Stimulated activated CD4-positive, alpha-beta T cell treated with anti-CD3 and anti-CD28 coated beads, Interleukin-1b, Interleukin-23, amount 100 ng/mL, for 48 hours (primary cell): ENCODE measurements at places on chromosomes 11 and 22.

- DNase-seq: no peak
Observed at GRCh38 chr11:3231851-3232744, at the start of gene MRGPRE. Gene MRGPRE (minus strand): TSS chr11:3232417. CDS start chr11:3228799, 3,618 bp downstream.

GRCh38 chr11:10973416-10973815 is 115.6 kb upstream of the ZBED5 start:
- no peak for DNase-seq

- DNase-seq: peak; percentile 48
Observed at GRCh38 chr22:37843741-37844089, 419 bp downstream of the ANKRD54 start.

GRCh38 chr22:29379258-29379657 is 9.1 kb downstream of the AP1B1 start:
- no peak for DNase-seq

DNA sequence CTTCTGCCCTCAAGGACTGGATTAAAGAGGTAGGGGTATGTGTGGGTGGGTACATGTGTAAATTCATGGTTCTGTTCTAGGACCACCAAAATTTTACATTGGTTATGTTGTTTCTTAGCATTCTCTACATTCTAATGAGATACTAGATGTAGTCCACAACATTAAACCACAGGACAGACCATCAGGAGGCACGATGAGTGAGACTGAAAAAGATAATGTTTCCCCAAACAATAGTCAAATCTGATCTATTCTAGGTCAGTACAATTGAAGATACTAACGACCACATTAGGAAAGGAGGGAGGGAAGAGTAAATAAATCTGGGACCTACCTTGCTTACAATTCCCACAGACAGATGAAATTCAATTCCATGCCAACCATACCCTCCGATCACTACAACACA is 42.2 kb downstream of the MRTFA start:
- DNase-seq: no peak

DNA sequence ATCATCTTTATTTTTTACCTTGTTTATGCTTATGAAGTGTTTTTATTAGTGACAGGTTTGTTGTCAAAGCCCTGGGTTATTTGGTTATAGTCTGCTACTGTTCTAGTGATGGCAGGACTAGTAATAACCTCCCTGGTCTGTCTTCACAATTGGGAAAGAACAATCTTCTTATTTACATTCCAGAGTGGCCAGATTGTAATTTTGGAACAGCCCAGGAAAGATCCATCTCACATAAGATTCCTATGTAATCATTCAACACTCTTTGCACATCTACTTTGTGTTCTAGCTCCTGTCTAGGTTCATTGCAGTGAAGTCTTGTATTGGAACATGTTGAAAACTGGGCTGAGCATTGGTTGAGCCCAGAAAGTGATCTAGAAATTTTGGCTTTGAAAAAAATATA is 63.8 kb downstream of the CYB5R2 start:
- DNase-seq: no peak

DNA sequence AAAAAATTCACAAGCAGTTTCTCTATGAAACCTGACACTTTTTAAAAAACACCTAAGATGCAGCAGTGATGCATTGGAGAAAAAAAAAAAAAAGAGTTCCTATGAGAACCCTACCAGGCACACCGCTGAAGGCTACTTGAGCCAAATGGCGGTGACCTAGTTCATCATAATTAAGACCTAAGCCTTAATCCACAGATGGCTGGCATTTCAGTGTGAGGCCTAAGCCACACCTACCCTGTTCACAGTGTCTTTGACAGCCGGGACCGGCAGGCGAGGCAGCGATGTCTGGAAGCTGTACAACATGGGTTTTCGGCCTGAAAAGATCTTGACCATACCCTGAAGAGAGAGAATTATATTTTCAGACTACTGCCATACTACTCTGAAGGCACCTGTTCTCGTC is 38.0 kb downstream of the CPT1A start:
- no peak for DNase-seq

DNA sequence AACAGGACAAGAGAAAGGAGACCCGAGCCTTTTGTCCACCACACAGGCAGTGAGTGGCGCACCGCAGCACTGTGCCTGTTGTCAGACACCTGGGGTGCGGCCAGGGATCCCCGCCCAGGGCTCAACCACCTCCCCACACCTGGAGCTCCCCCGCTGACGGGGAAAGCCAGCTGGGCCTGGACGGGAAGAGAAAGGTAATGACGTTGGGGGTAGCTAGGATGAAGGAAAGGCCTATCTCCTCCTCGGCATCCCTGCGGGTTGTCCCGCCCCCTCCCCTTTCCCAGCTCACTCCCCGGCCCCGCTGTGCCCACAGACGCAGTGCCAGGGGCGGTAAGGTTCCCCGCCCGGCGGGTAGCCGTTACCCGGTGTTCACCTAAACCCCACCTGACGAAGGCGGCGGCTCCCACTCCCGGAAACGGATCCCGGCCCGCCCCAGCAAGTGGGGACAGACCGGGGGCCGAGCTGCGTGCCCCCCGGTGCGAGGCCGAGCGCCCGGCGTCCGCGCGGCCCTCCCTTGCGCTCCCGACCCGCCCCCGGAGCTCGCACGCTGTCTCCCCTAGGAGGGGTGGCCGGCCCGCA is 495 bp downstream of the HYOU1 start:
- DNase-seq: peak; percentile 41

- peak; percentile 39 for DNase-seq
Observed at GRCh38 chr11:61967924-61968757, 707 bp upstream of the FTH1 start.

DNA sequence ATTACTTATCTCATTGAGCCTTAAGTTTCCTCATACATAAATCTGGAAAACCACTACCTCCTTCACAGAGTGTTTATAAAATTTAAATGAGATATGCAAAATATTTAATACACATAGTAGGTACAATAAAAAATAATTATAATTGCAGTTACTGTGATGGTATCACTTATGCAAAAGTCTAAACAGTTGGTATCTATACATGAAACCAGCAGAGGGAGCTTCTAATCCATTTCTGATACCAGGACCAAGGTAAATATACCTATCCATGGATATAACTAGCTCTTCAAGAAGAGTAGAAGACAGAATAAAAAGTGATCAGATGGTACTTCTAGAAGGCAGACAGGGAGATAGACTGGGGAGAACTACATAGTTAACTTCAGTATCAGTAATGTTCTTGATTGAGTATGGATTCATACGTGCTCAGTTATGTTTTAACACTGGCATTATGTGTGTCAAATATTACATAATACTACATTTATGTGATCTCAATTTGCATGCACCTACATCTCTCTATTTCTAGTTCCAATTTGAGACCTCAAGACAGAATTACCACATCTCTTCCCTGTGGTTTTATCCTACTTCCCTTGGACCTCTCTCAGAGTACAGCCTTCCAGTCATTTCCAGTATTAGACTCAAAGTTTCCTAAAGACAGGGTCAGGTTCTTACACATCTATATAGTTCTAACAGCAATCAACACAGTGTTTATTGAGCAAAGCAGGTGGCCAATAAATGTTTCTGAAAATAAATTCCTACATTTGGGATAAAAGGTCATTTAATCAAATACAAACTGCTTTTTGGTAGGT is 13.7 kb upstream of the TSG101 start:
- DNase-seq: no peak

DNA sequence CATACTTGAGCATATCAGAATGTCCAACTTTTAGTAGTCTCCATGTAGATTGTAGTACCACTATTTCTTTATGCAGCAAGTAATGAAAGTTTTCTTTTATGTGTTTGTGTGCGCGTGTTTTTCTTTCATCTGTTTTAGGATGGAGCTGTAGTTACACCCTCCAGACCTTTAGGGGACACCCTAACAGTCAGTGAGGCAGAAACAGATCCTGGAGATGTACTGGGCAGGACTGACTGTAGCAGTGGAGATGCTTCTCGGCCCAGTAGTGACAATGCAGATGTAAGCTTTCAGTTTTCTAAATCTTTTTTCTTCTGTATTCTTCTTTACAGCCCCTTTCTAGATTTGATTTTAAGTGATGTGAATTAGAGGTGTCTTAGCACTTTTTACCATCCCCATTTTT is 79.9 kb upstream of the GRIK4 start:
- peak; percentile 4 for DNase-seq

GRCh38 chr11:69443968-69444364 is 37.5 kb upstream of the LINC01488 start:
- DNase-seq: no peak

- DNase-seq: no peak
Observed at GRCh38 chr11:69300120-69301060, 6.4 kb downstream of the MYEOV start.

- no peak for DNase-seq
Observed at GRCh38 chr11:26473216-26474194, 98.6 kb downstream of the MUC15 start.

DNA sequence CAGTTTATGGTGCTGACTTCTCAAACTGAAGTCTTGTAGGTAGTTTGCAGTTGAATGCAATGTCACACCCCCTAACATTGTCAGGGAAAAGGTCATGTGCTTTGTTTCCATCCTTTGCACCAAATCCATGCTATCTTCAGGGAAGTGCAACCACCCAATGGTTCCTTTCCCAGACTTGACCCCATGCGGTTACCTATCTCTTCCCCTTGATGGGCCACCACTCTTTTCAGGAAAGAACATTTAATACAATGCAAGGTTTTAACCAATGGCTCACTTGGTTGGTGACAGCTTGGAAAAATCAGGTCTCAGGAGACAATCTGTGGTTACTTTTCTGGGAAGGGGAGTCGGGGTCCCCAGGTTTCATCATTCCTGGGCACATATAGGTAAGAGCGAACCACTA is 2.1 kb downstream of the ABTB2 start:
- DNase-seq: no peak

GRCh38 chr11:68940651-68941323 is 37.1 kb downstream of the IGHMBP2 start:
- no peak for DNase-seq

GRCh38 chr11:66291303-66291705 is 390 bp upstream of the TMEM151A start:
- DNase-seq: no peak

- DNase-seq: no peak
Observed at GRCh38 chr22:32286290-32286840, 31.2 kb upstream of the SLC5A4 start.

DNA sequence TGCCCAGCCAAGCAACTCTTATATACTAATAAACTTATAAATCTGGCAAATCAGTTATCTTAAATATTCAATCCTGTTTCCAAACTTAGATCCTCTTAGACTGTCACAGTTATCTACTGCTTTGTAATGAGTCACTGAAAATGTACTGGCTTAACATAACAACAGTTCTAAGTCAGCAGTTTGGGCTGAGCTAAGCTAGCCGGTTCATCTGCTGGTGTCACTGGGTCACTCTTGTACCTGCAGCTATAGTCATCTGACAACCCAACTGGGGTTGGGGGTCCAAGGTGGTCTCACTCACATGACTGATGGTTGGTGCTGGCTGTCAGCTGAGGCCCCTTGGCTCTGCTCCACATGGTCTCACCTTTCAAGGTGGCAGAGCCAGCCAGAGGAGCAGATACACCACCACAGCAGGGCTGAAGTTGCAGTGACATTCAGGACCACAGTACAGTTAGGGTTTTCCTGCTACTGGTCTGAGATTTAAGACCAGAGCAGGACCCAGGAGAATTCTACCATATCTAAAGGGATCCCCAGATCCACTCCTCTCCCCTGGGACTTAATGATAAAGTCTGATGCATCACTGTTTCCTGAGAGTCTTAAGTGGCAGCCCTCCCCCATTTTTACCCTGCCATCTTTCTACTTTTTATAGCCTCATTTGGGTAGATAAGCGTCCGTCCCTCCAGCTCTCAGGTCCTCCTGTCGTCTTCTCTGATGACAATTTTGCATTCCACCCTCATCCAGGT is 7.9 kb upstream of the MACROD1 start:
- no peak for DNase-seq

DNA sequence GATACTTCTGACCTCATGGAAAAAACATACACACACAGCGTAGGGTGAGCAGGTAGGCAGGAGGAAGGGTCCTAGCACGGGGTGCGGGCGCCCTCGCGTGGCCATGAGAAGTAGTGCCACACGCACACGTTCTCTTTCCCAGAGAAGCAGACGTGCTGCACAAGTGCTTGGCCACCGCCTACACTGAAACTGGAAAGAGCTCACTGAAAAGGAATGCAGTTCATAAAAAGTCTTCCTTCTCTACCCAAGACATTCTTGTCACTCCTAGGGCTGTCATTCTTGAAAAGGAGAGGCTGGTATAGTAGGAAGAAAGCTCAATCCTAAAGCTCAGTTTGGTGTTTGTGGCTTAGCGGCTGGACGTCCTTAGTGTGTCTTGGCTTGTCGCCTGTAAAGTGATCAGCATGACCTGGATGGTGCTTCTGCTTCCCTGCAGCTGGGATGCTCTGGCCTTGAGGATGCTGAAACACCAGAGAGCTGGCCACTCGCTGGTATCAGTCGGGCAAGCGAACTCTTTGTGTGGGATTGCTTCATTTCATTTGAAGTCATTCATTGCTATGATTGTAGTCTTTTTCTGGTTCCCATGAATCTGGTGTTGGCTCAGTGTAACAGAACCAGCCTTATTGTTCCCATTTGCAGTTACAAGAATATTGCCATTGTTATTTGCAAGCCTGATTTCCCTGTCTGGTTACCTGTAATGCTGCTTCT is 303.8 kb downstream of the NTM start:
- peak; percentile 59 for DNase-seq

GRCh38 chr11:21909145-21909544 is 283.7 kb upstream of the ANO5 start:
- DNase-seq: no peak

DNA sequence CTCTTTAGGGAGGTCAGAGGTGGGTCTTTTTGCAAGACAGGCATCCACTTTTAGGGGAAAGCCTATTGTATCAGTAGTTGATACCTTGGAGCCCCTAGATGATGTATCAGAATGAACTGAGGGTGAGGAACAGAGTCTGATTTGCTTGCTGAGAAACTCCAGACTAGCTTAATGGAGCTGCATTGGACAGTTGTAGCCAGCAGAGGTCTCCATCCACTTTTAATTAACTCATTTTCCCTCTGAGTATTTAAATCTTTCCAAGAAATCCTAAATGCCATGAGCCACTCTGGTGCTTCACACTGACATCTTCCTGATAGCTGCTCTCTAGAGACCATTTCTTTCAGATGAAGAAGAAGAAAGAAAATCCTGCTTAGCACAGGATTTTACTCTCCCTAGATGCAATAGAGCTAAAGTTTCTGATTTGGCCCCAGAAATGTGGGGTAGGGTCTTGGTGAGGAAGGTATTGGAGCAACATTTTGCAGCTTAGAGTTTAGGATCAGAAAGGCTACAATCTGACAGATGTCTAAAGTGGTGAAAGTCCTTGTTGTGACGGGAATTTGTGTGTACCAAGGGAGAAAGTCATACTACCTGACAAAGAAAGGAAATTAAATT is 38.0 kb downstream of the EXT2 start:
- no peak for DNase-seq
